ENCODE measurements at places on chromosomes 3 and 15.

DNA sequence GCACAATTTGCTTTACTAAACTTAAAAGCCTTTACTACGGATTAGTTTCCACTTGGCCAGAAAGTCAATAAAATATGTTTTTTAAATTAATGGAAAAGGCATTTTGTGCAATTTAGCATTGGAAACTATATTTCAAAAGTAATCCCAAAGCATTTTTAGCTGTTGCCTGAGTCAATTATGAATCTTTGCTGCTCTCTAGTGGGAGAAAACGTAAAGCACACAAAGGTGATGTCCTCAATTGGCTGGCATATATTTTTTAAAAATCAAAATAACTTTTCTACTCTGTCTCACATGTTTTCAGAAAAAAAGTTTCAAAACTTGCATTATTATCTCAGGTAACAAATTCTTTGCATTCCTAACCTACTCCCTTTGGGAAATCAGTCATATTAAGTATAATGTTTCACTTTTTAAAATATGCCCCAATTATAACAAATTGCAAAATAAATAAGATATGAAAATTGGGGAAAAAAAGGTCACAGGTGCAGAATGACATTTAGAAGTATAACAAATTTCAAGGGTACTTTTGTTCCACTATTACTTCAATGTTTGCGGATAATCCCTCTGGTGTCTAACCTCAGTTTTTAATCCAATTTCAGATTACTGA lies 47.2 kb upstream of the TEX55 start:
- peak; percentile 51 for DNase-seq

DNA sequence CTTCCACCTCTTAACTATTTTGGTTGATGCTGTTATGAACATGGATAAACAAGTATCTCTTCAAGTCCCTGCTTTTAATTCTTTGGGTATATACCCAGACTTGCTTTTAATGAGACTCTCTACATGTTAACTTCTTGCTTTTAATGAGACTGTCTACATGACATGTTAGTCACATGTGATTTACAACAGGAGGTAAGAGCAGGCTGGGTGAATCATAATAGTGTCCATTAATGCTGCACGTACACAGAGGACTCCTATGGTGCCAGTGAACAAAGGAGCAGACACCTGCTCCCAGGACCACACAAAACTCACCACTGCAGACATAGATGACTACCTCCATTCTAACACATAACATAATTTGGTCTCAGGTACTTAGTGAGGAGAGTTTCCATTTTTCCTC lies 273.4 kb upstream of the NSMCE3 start:
- no peak for DNase-seq

- DNase-seq = no peak
These were observed 225.8 kb upstream of the UMPS start for GRCh38 chr3:124504332-124505059.

DNA sequence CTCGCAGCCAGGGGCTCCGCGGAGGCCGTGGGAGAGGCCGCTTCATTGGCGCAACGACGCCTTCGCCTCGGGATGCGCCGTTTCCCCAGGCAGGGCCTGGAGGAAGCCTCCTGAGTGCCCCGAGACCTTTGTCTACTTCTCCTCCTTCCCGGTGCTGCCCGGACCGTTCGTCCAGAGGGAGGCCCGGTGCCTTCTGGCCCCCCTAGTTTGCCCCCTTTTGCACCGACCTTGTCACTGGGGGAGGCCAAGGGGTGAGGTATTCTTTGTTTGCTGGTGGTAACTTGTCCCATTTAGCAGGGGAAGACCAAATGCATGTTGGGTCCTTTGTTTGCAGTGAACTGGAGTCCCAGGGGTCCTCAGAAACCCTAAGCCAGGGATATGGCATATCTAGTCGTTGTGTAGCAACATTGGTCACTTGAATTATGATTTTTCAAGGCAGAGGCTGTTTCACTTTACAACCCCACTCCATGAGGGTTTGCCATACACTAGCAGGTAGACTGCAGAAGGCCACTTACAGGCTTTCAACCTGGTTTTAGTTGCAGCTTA lies 615 bp downstream of the DHX30 start:
- peak; percentile 12 for DNase-seq

GRCh38 chr15:31263751-31264558 lies 62.7 kb upstream of the KLF13 start:
- DNase-seq = peak; percentile 19

DNA sequence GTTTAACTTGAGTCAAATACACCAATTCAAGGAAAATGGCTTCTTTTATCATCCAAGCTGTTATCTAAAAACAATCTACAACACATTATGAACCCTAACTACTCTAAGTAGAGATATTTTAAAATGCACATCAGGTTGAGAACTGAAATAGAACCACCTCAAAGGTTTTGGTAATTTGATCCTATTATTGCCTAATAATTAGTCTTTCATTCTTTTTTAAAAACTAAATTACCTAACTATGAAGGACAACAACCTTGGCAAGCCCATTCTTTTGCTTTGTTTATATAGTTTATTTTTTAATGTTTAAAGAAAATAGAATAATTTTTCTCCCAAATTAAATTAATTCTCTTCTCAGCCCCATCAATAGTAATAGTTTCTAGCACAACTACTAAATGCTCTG lies 61.1 kb upstream of the PPIB start:
- DNase-seq = no peak

DNA sequence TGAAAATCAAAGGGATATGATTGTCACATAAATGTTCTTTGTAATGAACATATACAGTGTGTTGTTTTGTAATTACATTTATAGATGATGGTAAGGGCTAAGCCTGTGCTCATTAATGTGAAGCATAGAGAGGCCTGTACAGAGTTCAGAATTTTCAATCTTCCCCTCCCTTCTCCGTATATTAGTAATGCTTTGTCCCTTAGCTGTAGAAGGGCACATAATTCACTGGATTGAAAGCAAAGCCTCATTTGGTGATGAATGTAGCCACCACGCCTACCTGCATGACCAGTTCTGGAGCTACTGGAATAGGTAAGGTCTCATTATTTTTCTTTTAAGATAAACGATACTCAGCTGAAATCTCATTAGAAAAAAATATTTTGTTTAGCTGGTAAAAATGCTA lies 130.2 kb downstream of the CDIN1 start:
- DNase-seq = no peak

DNA sequence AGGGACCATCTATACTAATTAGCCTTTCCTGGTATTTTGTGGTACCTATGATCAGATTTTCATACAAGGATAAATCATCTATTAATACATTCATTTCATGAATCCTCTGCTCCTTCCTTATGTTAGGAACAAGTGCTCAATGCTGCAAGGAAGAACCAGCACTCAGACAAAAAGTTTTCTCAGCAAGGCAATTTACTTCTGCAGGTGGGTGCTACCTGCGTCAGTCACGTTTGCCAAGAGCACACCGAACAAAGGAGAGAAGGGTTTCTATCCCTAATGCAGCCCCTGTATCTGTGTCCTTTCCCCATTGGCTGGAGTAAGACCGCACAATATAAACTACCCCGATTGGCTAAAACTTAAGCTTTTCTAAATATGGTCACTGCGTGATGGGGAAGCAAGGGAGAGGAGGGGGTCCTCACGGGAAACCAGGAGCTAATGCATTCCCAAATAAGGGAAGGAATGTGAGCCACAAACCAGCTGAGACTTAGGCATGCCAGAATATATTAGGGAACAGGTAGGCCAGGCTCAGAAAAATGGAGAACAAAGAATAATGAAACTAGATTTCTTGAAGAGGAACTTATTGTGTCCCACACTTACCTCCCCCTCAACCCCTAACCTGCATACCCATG lies 76.5 kb downstream of the AQR start:
- no peak for DNase-seq

DNA sequence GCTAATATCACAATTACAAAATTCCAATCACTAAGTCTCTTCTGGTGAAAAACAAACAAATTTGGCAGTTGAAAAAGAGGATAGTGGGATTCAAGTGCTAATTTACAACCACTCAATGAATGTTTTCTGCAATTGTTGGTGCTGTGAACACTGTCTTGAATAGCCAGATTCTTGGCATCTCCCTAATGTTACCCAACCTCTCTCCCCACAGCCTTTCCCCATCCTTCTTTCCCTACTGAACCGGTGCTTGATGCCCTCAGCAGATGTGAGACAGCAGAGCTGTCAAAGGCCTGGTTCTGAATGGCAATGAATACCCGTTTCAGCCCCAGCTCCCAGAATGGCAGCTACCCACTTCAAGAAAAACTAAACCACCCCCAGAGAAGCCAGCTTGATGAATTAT lies 22.5 kb upstream of the BHLHE40 start:
- DNase-seq = no peak

DNA sequence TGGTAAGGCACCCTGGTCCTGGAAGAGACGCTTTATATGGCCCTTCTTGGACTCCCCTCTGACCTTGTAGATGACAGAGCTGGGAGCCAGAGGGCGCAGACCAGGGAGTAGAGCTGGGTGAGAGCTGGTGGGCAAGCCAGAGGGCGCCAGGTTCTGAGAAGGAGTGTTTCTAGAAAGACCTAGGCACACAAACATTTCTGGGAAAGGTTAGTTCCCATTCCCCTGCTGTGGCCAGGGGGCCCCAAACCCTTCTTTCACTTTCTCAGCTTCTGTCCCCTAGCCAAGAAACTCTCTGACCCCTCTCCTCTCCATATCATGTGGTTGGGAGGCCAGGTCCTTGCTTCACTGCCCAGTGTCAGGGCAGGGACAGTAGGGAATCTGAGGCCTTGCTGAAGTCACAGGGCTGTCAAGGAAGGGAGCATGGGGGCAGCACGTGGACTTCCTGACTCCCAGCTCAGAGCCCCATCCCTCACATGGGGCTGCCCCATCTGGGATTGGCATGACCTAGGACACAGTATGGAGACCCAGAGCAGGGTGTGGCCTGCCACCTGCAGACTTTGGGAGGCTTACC lies 3.6 kb downstream of the HEMK1 start:
- DNase-seq = no peak

- no peak for DNase-seq
These were observed 289.9 kb downstream of the SATB1 start for GRCh38 chr3:18135060-18135814.

DNA sequence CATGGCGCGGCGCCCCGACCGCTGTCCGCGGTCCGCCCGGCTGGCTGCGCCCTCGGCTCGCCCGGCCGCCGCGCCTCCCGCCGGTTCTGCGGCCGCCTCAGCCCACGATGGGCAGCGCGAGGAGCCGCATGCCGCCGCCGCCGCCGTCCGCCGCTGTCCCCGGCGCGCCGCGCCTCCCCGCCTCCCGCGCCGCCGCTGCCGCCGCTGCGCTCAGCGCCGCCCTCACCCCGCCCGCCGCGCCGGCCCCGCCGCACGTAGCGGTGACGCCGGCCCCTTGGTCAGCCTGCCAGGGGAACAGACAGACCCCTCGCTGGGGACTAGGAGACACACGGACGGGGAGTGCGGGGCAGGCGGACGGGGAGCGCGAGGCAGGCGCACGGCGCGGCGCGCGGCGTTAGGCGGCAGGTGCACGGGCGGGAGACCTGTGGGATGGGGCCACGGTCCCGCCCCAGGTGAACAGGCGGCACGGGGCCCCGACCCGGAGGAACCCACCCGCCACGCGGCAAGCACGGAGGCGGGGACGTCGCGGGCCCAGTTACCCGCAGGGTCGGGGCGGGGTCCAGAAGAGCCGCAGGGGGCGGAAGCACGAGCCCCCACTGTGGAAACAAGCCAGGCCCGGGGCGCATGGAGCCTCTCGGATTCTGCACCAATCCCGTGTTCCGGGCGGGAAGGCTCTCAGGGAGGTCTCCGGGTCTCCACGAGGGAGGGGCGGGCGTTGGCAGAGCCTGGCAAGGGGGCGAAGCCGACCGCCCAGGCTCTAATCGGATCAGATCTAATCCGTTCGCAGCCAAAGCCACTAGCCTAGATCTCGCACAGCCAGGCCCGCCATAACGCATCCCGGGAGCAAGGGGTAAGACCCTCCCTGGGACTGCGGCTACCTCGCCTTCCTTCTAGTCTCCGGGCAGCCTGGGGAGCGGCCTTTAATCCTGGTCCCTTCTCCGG lies at the start of gene CSPG5:
Gene CSPG5 (minus strand): TSS at position 175 of the 942 bp plus-strand sequence. CDS start 172 bp downstream, at position 3.
- DNase-seq = no peak

DNA sequence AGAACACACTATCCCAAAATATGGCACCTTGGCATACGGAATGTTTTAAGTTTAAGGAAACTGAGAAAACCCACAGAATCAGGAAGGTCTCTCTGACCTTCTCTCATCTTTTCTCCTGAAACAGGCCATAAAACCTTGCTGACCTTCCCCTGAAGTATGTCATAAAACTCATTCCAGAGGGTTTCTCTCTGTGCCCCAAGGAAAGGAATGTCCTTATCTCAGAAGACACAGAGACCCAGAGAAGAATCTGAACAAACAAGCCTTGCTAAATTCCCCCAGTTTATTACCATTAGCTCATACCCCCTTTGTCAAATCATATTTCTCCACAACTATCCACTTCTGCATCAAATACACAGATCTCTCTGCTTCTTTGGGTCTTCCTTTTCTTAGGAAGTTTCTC lies 603.1 kb downstream of the MCTP2 start:
- no peak for DNase-seq

- DNase-seq = peak; percentile 36
These were observed 1.1 kb downstream of the HEG1 start for GRCh38 chr3:125054449-125055329.

- DNase-seq = no peak
These were observed 117.9 kb upstream of the SMAD3 start for GRCh38 chr15:66947471-66947870.

- no peak for DNase-seq
These were observed 26.7 kb downstream of the PGPEP1L start for GRCh38 chr15:98980899-98981228.

DNA sequence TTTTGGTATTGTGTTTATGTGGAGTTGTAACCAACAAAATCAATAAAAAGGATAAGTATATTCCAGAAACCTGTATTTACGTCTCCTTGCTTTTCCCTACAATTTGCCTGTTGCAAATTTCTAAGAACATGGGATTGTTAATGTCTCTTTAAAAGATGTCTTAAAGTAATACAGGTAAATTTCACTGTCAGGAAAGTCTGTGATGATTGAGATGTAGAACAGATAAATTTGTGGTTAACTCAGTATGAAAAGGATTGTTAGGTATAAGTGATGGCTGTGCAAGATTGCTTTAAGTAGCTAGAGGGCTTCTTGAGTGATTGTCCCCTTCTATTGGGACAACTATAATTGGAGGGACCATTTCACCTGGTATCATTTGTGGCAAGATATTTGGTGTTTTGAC lies 6.8 kb downstream of the PTPRG start:
- DNase-seq = no peak

GRCh38 chr3:108130701-108131474 lies 40.1 kb upstream of the CD47 start:
- DNase-seq = peak; percentile 90

DNA sequence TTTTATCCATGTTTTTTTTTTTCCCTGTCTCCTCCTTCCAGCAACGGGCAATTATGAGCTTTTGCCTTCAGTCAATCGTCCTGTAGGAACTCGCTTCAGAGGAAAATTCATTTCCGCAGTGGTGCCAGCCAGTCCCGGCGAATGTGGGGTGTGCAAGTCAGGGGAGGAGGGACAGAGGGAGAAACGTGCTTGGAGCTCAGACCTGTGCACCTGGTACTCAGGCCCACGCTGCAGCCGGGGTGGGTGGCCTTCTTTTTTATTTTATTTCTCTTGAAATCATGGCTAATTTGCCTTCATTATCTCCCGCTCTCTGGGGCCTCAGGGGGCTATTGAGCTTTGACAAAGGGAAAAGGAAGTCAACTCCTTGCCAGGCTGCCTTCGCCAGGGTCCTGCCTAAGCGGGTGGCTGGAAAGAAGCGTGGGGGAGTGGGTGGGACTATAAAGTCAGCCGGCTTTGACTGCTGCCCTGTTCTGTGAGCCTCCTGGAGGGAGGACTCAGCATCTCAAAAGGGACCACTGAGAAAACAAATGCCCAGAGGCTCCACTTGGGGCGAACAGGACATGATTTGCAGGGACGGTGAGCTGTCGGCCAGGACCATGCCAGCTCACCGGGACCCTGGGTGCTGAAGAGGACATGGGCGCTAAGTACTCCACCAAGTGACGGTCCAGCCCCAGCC lies 5.5 kb downstream of the GRIP2 start:
- peak; percentile 30 for DNase-seq
